ENCODE measurements at places on chromosomes 5 and 9. TPM values are rescaled to one million over a fixed set of nuclear protein-coding genes. Genes with fewer than 3 reads are reported as not detected.

NEUROG1 gene
- not detected for total RNA-seq

OR2V1 gene
- under 0.01 TPM for total RNA-seq

GSN gene
- 629 TPM for total RNA-seq

C6 gene
- 0.16 TPM for total RNA-seq

SCGB3A2 gene
- total RNA-seq, result not detected

MARCHF11 gene
- not detected for total RNA-seq

TLX3 gene
- not detected for total RNA-seq

SERINC5 gene
- total RNA-seq, result 11.8 TPM

GFI1B gene
- total RNA-seq, result not detected

CDH9 gene
- not detected for total RNA-seq

DOK3 gene
- 1.1 TPM for total RNA-seq

MSANTD3 gene
- total RNA-seq, result 26.5 TPM

GPR150 gene
- 0.32 TPM for total RNA-seq

IL5 gene
- not detected for total RNA-seq

RNF130 gene
- 33.9 TPM for total RNA-seq

RNF180 gene
- total RNA-seq, result 0.63 TPM

ACTBL2 gene
- total RNA-seq, result under 0.01 TPM

NUTM2F gene
- not detected for total RNA-seq

IL33 gene
- total RNA-seq, result 83.6 TPM

RAD23B gene
- 88.9 TPM for total RNA-seq

ADRA1B gene
- not detected for total RNA-seq

PCDHB12 gene
- 0.16 TPM for total RNA-seq

MAMDC4 gene
- 1.1 TPM for total RNA-seq

JMY gene
- total RNA-seq, result 10.9 TPM

C5orf34 gene
- 1.9 TPM for total RNA-seq

ISL1 gene
- not detected for total RNA-seq

All from bronchial smooth muscle cell (primary cell).